Activated CD8-positive, alpha-beta memory T cell treated with anti-CD3 and anti-CD28 coated beads for 48 hours (primary cell): ENCODE measurements at places on chromosomes 13 and 19.
A peak's percentile ranks its signal among the peaks of the same experiment; 100 is the strongest.

- DNase-seq = no peak
Measured at GRCh38 chr19:40596608-40597328, 4.4 kb upstream of the LTBP4 start.

GRCh38 chr13:51771418-51772104 lies 32.4 kb downstream of the DHRS12 start:
- no peak for DNase-seq

- DNase-seq = peak; percentile 66
Measured at GRCh38 chr19:10085641-10086590, at the start of gene SHFL. Gene SHFL, plus strand, starts transcription at chr19:10086317. Its CDS starts 111 bp downstream, at chr19:10086428.

DNA sequence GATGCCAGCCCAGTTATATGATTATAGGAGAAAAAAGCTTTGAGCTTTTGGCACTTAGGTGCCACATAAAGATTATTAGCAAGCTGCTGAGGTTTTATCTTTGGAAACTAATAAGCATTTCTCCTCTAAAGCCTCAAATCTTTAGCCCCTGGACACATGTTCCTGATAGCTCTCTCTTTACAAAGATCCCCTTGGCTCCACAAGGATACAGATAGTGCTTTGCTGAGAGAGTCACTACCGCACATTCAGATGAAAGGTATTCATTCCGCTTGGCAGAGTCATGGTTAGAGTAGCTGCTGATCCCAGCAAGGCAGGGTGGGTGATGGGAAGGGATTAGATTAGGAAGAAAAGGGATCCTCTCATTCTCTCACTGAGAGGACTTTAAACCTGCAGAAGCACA lies 28.2 kb upstream of the PSG7 start:
- no peak for DNase-seq

DNA sequence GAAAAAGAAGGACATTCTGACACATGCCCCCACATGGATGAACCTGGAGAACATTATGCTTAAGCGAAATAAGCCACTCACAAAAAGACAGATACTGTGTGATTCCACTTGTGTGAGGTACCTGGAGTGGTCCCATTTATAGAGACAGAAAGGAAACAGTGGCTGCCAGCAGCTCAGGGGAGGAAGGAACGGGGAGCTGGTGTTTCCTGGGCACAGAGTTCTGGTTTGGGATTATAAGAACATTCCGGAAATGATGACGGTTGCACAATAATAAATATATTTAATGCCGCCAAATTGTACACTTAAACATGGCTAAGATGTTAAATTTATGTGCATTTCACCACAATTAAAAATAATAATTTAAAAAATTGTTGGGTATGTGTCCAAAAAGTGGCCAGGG lies 33.0 kb downstream of the SERP2 start:
- DNase-seq = no peak

GRCh38 chr19:13398780-13399726 lies 107.2 kb downstream of the CACNA1A start:
- DNase-seq = no peak

GRCh38 chr13:37709318-37709717 lies 110.8 kb upstream of the POSTN start:
- DNase-seq = no peak

GRCh38 chr19:45958769-45959516 lies 14.7 kb downstream of the NOVA2 start:
- DNase-seq = no peak

GRCh38 chr19:10713317-10713716 lies 4.6 kb upstream of the DNM2 start:
- no peak for DNase-seq

DNA sequence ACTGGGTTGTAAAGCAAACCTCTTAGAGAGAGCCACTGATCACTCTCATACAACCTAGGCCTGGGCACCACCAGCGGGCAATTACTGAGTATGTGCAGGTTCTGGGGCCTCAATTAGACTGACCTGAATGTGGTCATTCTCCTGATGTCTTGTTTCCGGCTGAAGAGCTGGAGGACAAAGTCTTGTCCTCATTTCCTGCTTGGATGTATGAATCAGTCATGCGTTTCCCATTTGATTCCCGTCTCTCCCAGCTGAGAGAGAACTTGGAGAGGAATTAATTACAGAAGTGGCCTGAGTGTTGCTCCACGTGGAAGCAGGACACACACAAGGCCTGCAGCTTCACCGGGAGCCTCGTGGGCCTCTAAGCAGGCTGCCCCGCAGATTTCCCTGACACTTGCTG lies 799.3 kb upstream of the ARGLU1 start:
- DNase-seq = no peak

GRCh38 chr13:102399791-102400674 lies 1.8 kb downstream of the FGF14 start:
- DNase-seq = no peak

DNA sequence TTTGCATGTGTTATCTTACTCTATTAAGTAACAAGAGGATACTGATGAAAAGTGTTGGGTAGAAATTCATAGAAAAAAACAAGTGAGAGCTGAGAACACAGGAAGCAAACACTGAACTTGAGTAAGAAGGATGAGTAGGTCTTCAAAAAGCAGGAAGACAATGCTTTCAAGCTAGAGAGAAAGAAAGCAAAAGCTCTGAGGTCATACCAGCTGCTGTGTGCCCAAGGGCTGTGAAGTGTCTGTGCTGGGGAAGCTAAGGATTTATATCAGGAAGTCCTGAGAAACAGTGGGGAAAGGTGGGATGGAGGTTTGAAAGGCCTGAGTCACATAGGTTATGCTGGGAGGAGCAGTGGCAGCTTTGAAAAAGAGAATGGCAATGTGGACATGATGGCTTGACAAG lies 145.5 kb upstream of the MAB21L1 start:
- no peak for DNase-seq

DNA sequence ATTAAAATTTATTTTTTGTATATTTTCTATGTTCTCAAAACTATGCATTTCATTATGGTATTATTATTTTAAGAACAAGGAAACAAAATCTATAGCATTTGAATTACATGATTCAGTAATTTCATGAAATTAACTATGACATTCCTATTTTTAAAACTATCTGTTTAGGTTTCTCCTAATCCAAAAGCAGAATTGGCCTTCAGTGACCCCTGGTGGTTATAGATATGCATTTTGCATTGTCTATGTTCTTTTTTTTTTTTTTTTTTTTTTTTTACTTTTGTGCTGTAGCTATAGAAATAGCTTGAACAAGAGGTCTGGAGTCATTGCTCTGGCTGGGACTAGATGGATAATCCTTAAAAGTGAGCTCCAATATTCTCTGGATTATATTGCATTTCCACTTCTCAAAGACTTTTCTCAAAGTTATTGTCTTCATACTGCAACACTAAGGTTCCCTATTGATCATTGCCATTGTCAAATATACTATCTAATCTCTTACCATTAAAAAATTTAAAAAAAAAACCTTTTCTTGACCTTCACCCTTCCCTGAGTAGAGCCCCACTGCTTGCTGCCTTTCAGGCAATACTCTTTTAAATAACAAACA lies 15.9 kb upstream of the DNAJC3 start:
- no peak for DNase-seq

GRCh38 chr13:43136920-43137575 lies 113.7 kb downstream of the DNAJC15 start:
- DNase-seq = no peak
